ENCODE measurements at places on chromosomes 3 and 15. TPM values are rescaled to one million over a fixed set of nuclear protein-coding genes. Genes with fewer than 3 reads are reported as not detected.

The MEGF11 gene
- polyA plus RNA-seq, result 0.04 TPM

DNA sequence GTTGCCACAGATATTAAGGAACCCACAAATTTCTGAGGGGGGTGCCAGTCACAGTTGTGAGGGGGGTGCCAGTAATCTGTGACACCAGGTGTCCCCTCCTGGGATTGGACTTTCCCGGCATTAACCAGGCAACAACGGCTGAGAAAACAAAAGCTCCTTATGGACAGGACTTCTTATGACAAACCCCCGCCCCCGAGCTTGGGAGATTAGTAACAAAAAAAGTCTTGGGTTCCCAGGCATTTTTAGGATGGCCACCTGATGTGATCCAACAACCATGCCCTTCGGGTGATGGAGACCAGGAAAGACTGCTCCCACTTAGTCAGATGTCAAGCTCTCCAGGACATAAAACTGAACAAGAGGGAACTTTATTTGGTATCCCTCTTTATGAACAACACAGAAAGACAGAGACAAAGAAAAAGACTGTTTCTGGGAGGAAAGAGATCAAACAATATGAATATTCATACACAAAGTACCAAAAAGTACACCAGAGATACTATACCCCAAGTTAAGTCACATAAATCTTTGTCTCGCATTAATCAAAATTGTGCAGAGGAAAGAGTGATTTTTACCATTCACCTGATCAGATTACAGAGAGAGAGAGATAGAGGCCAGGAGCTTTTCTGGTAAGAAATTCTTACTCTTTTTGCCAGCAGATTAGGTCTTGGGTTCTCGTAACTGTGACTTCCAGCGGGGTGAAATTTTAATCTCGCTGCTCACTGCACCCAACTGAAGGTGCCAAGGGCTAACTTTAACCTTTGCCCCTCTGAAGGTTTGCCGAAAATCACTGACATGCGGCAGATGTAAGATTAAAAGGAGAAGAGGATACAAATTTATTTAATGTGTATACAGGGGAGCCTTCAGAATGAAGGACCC lies 61.6 kb downstream of the OSTN start:
- no peaks in the 10 kb centered on the region for H3K27me3 ChIP-seq
- H3K4me3 ChIP-seq, result no peak overlapping the region
- H3K27ac ChIP-seq, result no peak overlapping the region
- peaks cover 52% of the 10 kb centered on the region for H3K4me1 ChIP-seq

DNA sequence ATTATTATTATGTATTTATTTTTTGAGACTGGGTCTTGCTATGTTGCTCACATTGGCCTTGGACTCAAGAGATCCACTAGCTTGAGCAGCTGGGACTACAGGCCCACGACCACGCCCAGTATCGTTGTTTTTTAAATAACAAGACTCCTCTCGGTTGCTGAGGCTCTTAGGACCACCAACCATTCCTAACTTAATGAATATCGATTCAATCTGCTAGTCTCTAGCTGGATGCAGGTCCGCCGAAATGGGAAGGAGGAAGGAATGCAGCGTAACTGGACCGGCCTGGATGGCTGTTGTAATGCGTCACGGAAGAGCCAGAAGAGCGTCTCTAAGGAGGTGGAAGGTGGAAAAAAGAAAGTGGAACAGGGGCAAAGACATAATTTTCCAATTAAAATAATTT lies 1.7 kb downstream of the ANXA2 start:
- H3K27ac ChIP-seq, result no peak overlapping the region
- H3K36me3 ChIP-seq, result peaks cover 7% of the 10 kb centered on the region
- no peaks in the 10 kb centered on the region for H3K27me3 ChIP-seq

The ITPKA gene
- polyA plus RNA-seq, result not detected

DNA sequence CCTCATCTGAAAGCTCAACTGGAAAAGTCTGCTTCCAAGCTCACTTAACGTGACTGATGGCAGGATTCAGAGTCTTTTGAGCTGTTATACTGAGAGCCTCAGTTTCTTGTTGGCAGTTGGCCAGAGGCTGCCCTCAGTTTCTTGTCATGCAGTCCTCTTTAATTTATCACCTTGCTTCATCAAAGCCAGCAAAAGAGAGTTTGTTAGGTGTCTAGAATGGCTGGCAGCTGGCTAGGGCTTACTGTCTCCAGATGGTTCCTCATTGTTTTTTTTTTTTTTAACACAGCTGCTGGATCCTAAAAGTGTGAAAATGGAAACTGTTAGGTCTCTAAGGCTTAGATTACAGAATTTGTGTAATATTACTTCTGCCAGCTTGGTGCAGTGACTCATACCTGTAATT lies 310.6 kb downstream of the PDCD6IP start:
- H3K27me3 ChIP-seq, result no peaks in the 10 kb centered on the region
- H3K36me3 ChIP-seq, result no peaks in the 10 kb centered on the region
- no peak overlapping the region for H3K4me3 ChIP-seq
- H3K27ac ChIP-seq, result no peak overlapping the region
- H3K4me1 ChIP-seq, result peaks cover 12% of the 10 kb centered on the region

The FGF12 gene
- polyA plus RNA-seq, result 0.03 TPM

The PFKFB4 gene
- 1.7 TPM for polyA plus RNA-seq

The GABRB3 gene
- 0.07 TPM for polyA plus RNA-seq

The RLBP1 gene
- polyA plus RNA-seq, result not detected

GRCh38 chr15:49131403-49131802 lies 24.0 kb downstream of the COPS2 start:
- peaks cover 69% of the 10 kb centered on the region for H3K36me3 ChIP-seq
- no peak overlapping the region for H3K27ac ChIP-seq
- no peaks in the 10 kb centered on the region for H3K27me3 ChIP-seq
- no peak for DNase-seq
- no peaks in the 10 kb centered on the region for H3K4me1 ChIP-seq

- H3K27ac ChIP-seq, result peak overlapping the region; percentile 77
- H3K4me3 ChIP-seq, result peak overlapping the region; percentile 74
- H3K27me3 ChIP-seq, result no peaks in the 10 kb centered on the region
- peaks cover 11% of the 10 kb centered on the region for H3K4me1 ChIP-seq
Measured at GRCh38 chr15:101723171-101723873, 951 bp downstream of the TARS3 start.

The IL16 gene
- polyA plus RNA-seq, result 181 TPM

The GOLGA6L7 gene
- polyA plus RNA-seq, result not detected

GRCh38 chr3:152835601-152836102 lies 721 bp downstream of the P2RY1 start:
- peaks cover 8% of the 10 kb centered on the region for H3K4me1 ChIP-seq
- no peaks in the 10 kb centered on the region for H3K36me3 ChIP-seq
- peak; percentile 19 for DNase-seq
- H3K27me3 ChIP-seq, result no peaks in the 10 kb centered on the region
- H3K4me3 ChIP-seq, result peak overlapping the region; percentile 54
